ENCODE measurements at places on chromosomes 6 and 20.

DNA sequence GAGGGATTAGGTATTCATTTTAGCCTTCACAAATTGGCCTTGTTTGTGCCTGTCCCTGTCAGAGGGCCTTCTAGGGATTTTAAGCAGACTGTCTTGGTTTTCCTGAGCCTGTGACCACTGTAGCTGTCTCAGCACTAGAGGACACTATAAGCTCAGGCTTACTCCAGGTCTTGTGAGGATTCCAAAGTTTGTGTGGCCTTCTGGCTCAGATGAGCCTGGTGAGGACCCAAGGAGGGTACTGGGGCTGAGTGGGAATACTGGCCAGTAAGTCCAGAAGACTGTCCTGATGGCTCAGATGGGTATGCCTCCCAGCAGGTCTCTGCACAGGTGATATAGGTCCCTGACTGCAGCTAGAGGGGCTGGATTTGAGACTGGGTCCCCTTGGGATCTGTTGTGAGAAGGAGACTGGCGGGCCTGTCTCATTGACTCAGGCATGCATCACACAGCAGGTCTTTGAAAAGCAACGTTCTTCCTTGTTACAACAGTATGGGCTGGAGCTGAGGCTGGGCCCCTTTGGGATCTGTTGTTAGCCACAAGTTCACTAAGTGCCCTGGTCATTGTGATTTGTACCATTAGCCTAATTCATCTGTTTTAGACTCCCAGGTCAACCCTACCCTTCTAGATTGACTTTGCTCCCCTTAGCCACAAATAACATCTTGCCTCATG lies 26.3 kb upstream of the TFB1M start:
- no peak for DNase-seq

- peak; percentile 85 for DNase-seq
Observed at GRCh38 chr20:59820204-59821041, 113.0 kb downstream of the SYCP2 start.

DNA sequence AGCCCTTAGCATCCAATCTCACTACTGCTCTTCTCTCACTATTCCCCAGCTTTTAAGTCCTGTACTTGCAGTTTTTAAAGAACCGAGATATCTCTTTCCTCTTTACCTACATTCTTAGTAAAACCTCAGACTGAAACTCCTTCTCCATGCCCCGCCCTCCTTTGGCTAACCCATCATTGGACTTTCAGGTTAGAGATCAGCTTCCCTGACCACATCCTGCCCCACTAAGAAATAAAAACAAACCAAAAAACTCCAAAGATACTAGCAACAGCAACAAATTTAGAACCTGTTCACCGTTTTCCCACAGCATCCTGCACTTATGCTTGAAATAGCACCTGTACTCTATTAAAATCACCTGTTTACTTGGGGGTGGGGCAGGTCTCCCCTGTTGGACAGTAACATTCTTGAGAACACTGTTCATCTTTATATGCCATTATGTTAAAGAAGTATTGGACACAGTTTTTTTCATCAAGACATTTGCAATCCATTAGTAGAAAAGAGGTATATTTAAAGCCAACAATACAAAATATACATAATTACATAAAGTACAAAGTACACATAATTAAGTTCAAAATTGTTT lies 16.3 kb upstream of the SMAP1 start:
- no peak for DNase-seq

- DNase-seq: no peak
Observed at GRCh38 chr6:82570083-82570482, 206.5 kb downstream of the TPBG start.

GRCh38 chr6:7846966-7847818 lies 63.4 kb downstream of the TXNDC5 start:
- peak; percentile 21 for DNase-seq

- peak; percentile 94 for DNase-seq
Observed at GRCh38 chr6:225121-225721, 67.1 kb upstream of the DUSP22 start.

GRCh38 chr6:90575267-90575666 lies 11.6 kb downstream of the MAP3K7 start:
- no peak for DNase-seq

DNA sequence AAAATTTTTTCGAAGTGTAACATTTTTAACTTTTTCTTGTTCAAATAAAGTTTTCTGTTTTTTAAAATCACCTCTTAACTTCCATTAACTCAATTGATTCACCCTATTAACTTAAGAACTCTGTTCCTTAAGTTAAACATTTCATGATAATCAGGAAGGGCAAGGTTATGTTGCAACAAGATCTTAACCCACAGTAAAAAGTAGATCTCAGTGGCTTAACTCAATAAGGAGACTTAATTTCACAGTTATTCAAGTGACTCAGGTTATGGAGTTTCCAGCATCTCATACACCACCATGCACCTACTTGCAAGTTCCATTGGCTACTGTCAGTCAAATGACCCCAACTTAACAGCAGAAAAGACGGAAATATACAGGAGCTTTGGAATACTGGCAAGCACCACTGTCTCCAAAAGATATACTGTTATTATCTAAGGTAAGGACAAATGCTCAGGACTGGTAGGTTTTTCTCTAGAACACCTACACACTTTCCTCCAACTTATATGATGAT lies 11.2 kb downstream of the HLA-DQB1 start:
- DNase-seq: no peak

DNA sequence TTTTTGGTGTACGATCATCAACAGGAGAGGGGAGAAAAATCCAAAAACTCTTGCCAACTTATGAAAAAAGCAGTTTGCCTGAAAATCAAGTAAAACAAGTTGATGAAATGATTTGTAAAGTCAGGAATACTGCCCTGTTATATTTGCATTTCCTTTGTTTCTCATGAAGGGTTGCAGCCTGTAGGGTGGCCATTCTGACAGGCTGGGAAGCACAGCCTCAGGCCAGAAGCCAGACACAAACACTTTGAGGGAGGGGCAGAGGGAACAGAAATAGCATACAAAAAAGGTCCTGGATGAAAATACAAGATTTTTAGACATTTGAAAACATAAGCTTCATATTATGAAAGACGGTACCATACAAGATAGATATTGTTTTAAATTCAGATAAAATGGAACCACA lies 109.8 kb downstream of the DTNBP1 start:
- no peak for DNase-seq

GRCh38 chr6:516213-516612 lies 124.7 kb downstream of the IRF4 start:
- no peak for DNase-seq

DNA sequence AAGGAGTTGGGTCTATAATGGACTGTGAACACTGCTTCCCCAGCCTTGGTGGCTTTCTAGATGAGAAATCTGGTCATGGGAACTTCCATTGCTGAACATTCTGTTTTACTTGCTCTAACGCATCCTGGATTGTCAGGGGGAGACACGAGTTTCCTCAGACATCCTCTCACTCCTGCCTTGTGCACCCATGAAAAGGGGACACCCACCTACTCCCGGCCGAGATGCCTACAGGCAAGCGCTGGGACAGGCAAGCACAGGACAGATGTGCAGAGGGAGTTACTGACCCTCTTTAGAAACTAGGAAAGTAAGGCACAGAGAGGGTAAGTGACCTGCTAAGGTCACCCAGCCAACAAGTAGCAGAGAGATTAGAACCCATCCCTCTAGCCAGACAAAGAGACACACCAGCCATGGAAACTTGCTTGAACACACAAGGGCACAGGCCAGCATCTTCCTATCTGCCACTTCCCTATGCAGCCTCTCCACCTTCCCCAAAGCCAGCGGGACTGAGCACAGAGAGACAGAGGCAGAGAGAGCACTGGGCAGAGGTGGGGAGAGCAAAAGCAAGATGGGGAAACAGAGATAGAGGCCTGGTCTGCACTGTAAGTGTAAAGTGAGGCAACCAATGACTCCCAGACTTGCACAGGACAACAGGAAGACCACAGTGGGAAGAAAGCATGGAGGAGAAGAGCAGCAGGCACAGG lies 845 bp upstream of the SFTA2 start:
- DNase-seq: no peak

GRCh38 chr6:37570482-37571133 lies 70.9 kb upstream of the CCDC167 start:
- DNase-seq: no peak

GRCh38 chr6:5126214-5126613 lies 41.1 kb downstream of the PPP1R3G start:
- DNase-seq: peak; percentile 54

DNA sequence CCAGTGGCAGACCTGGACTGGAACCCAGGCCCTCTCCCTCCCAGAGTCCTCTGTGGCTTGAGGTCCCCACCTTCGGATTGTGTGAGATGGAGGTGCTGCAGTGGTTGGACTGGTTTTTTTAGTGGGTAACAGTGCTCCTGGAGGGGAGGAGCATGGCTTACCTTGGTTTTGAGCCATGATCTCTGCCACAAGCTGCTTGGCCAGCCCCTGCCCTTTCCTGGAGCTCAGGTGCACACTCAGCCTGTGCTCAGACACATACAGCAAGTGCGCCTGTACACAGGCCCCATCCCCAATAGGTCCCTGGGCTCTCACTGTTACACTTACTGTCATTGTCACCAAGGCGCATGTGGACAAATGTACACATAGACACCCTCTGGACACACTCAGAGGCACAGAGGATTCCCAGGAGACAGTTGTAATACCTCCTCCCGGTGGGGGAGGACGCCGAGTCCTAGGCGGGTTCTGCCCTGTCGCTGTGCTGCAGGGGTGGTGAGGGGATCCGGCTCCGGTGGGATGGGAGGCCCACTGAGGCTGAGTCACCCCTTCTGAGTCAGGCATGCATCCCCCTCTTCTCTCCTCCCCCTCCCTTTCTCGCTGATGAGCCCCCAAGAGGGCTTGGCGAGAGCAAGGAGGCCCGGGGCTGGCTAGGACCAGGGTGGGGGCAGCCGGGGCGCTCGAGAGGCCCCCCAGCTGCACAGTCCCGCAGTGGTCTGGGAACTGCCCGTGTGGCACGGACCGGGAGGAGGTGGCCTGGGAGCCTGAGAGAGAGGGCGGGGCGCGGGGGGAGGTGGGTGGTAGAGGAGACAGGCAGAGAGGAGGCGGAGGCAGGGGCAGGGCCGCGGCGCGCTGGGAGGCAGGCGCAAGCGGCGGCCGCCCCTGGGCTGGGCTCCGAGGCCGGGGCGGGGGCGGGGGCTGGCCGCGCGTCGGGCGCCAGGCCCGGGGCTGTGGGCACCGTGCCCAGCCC lies 522 bp upstream of the EPB41L1 start:
- no peak for DNase-seq

DNA sequence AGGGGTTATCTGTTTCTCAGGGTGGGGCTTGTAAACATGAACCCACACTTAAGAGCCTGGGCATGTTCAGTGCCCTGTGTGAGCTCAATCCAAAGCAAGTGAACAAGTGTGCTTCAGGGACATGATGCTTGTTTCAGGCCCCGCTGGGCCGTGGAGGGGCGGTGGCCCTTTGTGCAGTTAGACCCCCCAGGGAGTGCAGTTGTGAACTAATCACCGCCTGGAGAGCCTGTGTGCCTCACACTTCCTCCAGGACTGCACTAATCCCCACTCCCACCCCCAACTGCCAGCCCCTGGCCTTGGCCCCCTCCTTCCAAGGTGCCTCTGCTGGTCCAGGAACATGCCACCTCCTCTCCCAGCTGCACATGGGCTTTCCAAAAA lies 58.1 kb downstream of the RREB1 start:
- DNase-seq: no peak

DNA sequence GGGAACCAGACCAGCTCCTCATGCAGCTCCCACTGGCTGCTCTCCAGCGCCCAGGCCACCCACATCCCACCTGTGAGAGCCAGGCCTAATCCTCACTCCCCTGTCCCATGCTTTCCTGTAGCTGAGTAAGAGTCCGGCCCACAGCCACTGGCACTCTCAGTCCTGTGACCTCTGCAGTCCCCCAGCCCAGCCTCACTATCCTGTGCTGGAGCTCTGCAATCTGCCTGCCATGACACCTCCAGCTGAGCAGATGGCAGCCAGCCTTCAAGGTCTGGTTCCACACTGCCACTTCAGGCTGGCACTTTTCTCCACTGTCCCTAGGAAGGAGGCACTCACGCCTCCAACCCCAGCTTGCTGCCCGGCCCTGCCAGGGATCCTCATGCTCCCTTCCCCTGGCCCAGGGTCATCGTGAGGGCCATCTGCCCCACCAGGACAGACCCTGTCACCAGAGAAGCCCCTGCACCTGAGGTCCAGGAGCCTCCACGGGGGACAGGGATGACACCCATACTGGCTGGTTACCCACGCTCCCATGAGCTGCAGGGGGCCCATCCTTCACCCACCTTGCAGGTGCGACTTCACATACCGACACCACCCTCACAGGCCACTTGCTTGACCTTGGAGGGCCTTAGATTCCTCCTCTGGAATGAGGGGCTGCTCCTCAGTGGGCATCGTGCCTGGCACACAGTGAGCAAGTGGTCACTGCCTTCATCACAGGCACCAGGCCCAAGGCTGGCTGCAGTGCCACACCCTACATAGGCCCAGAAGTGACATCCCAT lies 100.1 kb downstream of the ASXL1 start:
- DNase-seq: no peak

DNA sequence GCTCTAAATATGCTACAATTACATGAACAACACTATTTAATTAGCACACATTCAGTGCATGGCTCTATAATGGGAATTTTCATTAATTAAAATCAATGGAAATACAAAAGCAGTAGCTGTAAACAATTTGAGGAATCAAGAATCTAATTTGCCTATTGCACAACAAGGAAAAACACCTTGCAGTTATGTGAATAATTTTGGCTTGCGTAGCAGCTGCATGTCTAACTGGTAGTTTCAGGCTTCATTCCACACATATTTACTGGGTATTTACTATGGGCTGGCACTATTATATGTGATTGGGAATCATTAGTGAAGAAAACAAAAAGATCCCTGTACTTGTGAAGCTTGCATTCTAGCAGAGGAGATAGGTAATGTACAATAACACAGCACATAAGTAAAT lies 26.4 kb downstream of the KIF6 start:
- DNase-seq: no peak

DNA sequence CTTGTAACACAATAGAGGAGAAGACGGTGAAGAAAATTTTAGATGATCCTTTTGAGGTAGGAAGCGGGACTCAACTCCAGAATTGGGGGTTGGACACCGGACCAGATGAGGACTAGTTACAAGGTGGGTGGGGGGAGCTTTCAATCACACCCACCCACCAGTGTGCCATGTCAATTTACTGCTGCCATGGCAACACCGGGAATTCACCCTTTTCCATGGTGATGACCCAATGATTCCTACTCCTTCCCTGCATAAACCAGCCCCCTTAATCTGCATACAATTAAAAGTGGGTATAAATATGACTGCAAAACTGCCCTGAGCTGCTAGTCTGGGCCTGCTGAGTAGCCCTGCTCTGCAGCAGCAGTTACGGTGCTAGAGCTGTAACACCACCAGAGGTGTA lies 14.7 kb downstream of the RAD21L1 start:
- DNase-seq: no peak

DNA sequence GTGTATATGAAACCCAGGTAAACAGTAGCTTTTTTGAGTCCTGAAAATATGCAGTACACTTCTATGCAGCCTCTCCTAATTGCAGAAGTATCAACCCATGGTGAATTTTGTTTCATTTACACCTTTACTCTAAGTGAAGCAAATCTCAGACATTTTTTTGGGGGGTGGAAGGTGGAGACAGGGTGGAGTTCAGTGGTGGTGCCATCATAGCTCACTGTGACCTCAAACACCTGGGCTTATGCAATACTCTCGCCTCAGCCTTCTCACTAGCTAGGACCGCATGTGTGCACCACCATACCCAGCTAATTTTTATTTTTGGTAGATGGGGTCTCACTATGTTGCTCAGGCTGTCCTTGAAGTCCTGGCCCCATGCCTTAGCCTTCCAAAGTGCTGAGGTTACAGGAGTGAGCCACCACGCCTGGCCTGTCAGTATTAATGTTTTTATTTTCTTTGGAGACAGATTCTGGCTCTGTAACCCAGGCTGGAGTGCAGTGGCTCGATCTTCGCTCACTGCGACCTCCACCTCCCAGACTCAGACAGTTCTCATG lies 80.3 kb downstream of the JARID2 start:
- DNase-seq: no peak

Measured in foreskin keratinocyte (primary cell).